ENCODE measurements at places on chromosomes 12 and 14. TPM values are rescaled to one million over a fixed set of nuclear protein-coding genes. Genes with fewer than 3 reads are reported as not detected.

DNA sequence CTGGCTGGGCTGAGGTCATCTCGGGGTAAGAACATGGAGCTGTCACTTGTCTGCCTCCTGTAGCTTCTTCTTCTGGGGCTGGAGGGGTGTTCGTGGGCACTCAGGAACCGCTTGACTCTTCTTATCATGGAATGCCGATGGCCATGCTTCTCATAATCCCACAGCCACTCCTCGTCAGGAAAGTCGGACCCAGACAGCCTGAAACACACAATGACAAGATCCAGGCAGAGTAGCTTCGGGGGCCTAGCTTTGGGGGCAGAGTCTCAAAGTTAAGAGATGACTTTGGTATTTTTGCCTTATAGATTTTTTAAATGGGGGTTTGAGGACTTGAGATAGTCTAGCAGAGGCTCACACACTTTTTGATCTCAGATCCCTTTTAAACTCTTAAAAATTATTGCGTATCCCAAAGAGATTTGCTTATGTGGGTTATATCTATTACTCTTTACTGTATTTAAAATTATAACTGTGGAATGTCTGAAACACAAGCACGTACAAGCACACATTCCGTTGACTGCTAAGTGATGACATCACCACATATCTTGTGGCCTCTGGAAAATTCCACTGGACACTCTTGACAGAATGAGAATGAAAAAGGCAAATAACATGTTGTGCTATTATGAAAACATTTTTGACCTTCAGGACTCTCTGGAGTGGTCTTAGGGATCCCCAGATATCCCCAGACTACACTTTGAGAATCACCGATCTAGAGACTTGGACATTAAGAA is 43.3 kb downstream of the BEST3 start:
- no peaks in the 10 kb centered on the region for H3K4me1 ChIP-seq
- no peak overlapping the region for H3K27ac ChIP-seq
- no peak for DNase-seq
- peaks cover 18% of the 10 kb centered on the region for H3K27me3 ChIP-seq
- H3K4me3 ChIP-seq = no peak overlapping the region

GRCh38 chr12:112992541-112993398 is 14.5 kb downstream of the OAS2 start:
- H3K36me3 ChIP-seq = peaks cover 95% of the 10 kb centered on the region
- peaks cover 32% of the 10 kb centered on the region for H3K4me1 ChIP-seq
- no peaks in the 10 kb centered on the region for H3K27me3 ChIP-seq
- DNase-seq = peak; percentile 70
- no peak overlapping the region for H3K4me3 ChIP-seq

GRCh38 chr12:85779768-85780167 is 56.4 kb downstream of the RASSF9 start:
- no peak for DNase-seq
- no peak overlapping the region for H3K27ac ChIP-seq
- H3K4me3 ChIP-seq = no peak overlapping the region
- H3K36me3 ChIP-seq = no peaks in the 10 kb centered on the region

DNA sequence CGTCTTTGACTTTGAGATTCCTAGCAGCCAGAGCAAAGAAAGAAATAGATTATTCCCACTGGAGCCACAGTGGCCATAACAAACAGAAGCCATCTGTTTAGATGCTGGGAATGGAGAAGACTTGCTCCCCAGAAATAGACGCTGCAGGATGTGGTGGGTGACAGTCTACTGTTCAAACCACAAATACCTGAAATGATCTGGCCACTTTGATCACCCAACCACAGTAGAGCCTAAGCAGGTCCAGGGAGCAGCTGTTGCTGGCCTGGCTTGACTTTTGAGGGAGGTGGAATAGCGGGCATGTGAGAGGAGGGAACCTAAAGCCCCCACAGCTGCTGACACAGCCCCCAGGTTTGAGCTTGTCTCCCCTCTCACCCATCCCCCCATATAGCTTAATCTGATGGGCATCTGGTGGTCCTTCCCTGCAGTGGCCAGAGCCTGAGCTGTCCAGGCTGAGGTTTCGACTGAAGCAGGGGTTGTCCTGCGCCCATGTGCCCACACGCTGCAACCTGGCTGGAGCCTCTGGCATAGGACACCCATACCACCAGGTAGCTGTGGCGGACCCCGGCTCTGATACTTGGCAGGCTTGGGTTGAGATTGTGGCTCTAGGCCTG is 38.7 kb downstream of the SH2B3 start:
- peak overlapping the region; percentile 67 for H3K4me3 ChIP-seq
- peaks cover 94% of the 10 kb centered on the region for H3K4me1 ChIP-seq
- peak overlapping the region; percentile 93 for H3K27ac ChIP-seq
- peaks cover 69% of the 10 kb centered on the region for H3K36me3 ChIP-seq

DNA sequence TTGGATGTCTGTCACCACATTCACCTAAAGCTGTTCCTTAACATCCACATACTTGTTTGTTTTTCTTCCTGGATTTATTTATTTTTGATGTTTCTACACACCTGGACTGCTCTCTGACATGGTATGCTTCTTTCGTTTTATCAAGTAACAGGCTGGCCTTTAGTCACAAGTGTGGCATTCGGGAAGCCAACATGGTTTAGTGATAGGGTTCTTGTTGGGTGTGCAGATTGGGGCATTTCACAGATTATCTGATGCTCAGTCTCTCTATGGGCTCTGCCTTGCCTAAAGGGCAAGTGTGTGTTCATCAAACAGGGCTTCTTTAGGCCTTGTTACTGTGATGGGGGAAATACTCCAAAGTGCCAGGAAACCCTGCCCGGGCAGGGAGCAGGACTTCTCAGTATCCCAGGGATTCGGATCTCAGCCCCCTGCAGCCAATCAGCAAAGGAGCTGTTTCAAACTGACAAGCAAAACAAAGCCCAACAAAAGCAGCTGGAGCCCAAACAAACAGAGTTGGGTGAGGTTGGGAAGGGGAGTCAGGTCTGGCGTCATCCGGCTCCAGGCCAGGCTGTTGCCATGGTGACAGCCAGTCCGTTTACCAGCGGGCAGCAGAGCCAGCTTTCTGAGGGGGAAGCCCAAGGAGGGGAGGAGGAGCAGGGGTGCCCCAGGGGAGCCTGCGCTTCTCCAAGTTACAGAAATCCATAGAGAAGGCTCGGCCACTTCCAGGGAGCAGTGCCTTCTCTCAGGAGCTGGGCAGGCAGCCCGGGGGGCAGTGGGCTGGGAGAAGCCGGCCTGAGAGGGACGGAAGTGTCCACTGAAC is 31.9 kb downstream of the FOS start:
- no peak overlapping the region for H3K27ac ChIP-seq
- H3K36me3 ChIP-seq = no peaks in the 10 kb centered on the region
- no peak overlapping the region for H3K4me3 ChIP-seq
- H3K27me3 ChIP-seq = peaks cover 7% of the 10 kb centered on the region

DNA sequence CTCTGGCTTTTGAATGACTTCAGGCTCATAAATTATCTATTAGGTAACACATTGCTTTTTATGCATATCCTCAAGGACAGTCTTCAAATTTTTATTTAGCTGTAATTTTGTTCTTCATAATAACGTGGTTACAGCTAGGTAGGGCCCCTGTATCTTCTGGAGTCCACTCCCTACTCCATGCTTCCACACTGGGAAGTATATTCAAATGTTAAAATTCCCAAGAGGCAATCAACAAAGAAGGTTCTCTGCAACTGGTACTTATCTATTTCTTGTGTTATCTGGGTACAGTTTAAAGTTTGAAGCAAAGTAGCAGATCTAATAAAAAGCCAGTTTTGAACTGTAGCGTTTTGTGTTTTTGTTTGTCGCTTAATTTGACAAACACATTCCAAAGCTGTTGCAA is 20.1 kb upstream of the BAZ1A start:
- DNase-seq = no peak
- H3K4me3 ChIP-seq = no peak overlapping the region
- H3K4me1 ChIP-seq = peaks cover 7% of the 10 kb centered on the region
- no peaks in the 10 kb centered on the region for H3K36me3 ChIP-seq
- no peaks in the 10 kb centered on the region for H3K27me3 ChIP-seq
- H3K27ac ChIP-seq = no peak overlapping the region

SRRM4 gene
- total RNA-seq = not detected

- H3K4me1 ChIP-seq = peaks cover 14% of the 10 kb centered on the region
- peaks cover 62% of the 10 kb centered on the region for H3K27me3 ChIP-seq
- DNase-seq = no peak
- no peak overlapping the region for H3K27ac ChIP-seq
- no peak overlapping the region for H3K4me3 ChIP-seq
Measured at GRCh38 chr12:51863933-51864832, 15.7 kb upstream of the FIGNL2 start.

DNA sequence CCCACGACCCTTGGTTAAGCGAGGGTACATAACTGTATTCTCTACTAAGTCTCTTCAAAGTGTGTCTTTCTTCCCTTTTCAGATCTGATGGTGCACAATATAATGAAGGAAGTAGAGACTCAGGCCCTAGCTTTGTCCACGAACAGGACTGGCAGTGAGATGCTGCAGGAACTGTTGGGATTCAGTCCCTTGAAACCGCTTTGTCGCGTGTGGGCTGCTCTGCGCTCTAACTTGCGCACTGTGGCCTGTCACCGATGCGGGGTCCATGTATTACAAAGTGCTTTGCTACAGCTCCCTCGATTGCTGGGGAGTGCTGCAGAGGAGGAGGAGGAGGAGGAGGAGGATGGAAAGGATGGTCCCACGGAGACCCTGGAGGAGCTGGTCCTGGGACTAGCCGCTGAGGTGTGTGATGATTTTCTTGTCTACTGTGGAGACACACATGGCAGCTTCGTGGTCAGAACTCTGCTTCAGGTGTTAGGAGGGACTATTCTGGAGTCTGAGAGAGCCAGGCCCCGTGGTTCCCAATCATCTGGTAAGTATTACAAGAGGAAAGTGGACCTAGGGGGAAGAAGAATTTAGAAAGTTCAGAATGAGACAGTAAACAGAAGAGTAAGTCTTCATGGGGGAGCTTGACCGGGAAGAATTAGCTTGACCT is 803 bp downstream of the NOP9 start:
- peaks cover 57% of the 10 kb centered on the region for H3K36me3 ChIP-seq
- DNase-seq = no peak
- H3K27ac ChIP-seq = peak overlapping the region; percentile 91

- peak overlapping the region; percentile 69 for H3K4me3 ChIP-seq
- H3K36me3 ChIP-seq = peaks cover 14% of the 10 kb centered on the region
- H3K27me3 ChIP-seq = no peaks in the 10 kb centered on the region
Measured at GRCh38 chr12:92505254-92506231, 197.2 kb upstream of the PLEKHG7 start.

- H3K27ac ChIP-seq = no peak overlapping the region
- no peaks in the 10 kb centered on the region for H3K27me3 ChIP-seq
- H3K4me1 ChIP-seq = no peaks in the 10 kb centered on the region
- H3K36me3 ChIP-seq = no peaks in the 10 kb centered on the region
- DNase-seq = no peak
- H3K4me3 ChIP-seq = no peak overlapping the region
Measured at GRCh38 chr14:57725399-57726077, 140.4 kb downstream of the SLC35F4 start.

- no peak overlapping the region for H3K27ac ChIP-seq
- no peak for DNase-seq
- peaks cover 54% of the 10 kb centered on the region for H3K36me3 ChIP-seq
- no peak overlapping the region for H3K4me3 ChIP-seq
- H3K27me3 ChIP-seq = no peaks in the 10 kb centered on the region
Measured at GRCh38 chr14:75751296-75751695, 90.2 kb downstream of the TTLL5 start.

DNA sequence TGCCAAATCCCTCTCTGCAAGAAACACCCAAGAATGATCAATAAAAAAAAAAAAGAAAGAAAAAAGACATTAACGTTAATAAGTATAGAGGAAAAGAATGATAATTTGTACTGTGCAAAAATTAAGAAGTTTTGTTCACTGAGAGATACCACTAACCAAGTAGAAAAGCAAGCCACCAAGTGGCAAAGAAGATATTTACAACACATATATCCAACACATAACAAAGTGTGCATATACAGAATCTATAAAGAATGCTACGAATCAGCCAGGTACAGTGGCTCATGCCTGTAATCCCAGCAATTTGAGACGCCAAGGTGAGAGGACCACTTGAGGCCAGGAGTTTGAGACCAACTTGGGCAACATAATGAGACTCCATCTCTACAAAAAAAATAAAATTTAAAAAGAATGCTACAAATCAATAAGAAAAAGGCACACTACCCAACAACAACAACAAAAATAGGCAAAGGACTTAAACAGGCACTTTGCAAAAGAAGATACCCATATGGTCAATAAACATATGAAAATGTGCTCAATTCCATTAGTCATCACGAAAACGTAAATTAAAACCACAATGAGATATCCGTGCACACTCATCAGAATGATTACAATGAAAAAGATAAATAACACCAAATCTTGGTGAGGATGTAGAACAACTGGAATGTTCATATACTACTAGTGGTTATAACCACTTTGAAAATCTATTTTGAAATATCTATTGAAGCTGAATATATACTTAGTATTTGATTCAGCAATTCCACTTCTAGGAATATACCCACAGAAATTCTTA is 19.8 kb downstream of the GALNT4 start:
- H3K27me3 ChIP-seq = no peaks in the 10 kb centered on the region
- no peak overlapping the region for H3K27ac ChIP-seq
- peaks cover 2% of the 10 kb centered on the region for H3K4me1 ChIP-seq
- peaks cover 36% of the 10 kb centered on the region for H3K36me3 ChIP-seq
- no peak overlapping the region for H3K4me3 ChIP-seq
- no peak for DNase-seq

GRCh38 chr12:125185740-125186470 is 120.7 kb downstream of the AACS start:
- H3K27ac ChIP-seq = no peak within 1 kb of the TSS
- peaks cover 5% of the 10 kb centered on the region for H3K4me1 ChIP-seq
- no peaks in the 10 kb centered on the region for H3K36me3 ChIP-seq
- DNase-seq = peak; percentile 79
- peaks cover 58% of the 10 kb centered on the region for H3K27me3 ChIP-seq

GRCh38 chr12:30796313-30796780 is 41.6 kb upstream of the CAPRIN2 start:
- H3K27me3 ChIP-seq = peaks cover 45% of the 10 kb centered on the region
- no peak for DNase-seq
- peaks cover 27% of the 10 kb centered on the region for H3K4me1 ChIP-seq
- H3K27ac ChIP-seq = no peak overlapping the region
- H3K36me3 ChIP-seq = no peaks in the 10 kb centered on the region
- H3K4me3 ChIP-seq = peak overlapping the region; percentile 80

DNA sequence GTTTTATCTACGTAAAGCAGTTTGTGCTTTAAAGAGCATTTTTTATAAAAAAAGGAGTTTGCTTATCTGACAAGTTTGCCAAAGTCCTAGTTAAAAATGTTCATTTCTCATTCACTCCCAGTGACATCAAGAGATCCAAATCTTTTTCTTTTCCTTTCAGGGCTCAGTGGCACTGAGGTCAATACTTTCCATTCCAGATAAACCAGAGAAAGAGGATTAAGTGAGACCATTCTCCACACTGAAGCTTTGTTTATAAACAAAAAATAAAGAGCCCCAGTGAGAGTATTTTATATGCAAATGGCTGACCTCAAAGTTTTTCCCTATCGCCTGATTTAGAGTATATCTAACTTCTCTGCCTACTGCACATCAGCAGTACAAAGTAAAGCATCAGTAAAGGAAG is 199.8 kb downstream of the ALG10B start:
- H3K36me3 ChIP-seq = no peaks in the 10 kb centered on the region
- no peak overlapping the region for H3K27ac ChIP-seq
- no peaks in the 10 kb centered on the region for H3K4me1 ChIP-seq
- H3K4me3 ChIP-seq = no peak overlapping the region
- no peak for DNase-seq

GRCh38 chr12:119139448-119139847 is 39.3 kb upstream of the HSPB8 start:
- H3K36me3 ChIP-seq = no peaks in the 10 kb centered on the region
- no peaks in the 10 kb centered on the region for H3K4me1 ChIP-seq
- H3K27ac ChIP-seq = no peak overlapping the region
- DNase-seq = no peak
- no peak overlapping the region for H3K4me3 ChIP-seq
- no peaks in the 10 kb centered on the region for H3K27me3 ChIP-seq

- no peaks in the 10 kb centered on the region for H3K4me1 ChIP-seq
- no peak overlapping the region for H3K4me3 ChIP-seq
- no peaks in the 10 kb centered on the region for H3K36me3 ChIP-seq
- no peak overlapping the region for H3K27ac ChIP-seq
- DNase-seq = no peak
Measured at GRCh38 chr14:77979171-77979570, 179.3 kb downstream of the ADCK1 start.

TSPAN9 gene
- not detected for total RNA-seq
